Activated CD4-positive, alpha-beta memory T cell treated with anti-CD3 and anti-CD28 coated beads for 36 hours (primary cell): ENCODE measurements at places on chromosomes 5 and 9. TPM values are rescaled to one million over a fixed set of nuclear protein-coding genes. Genes with fewer than 3 reads are reported as not detected.

- no peaks in the 10 kb centered on the region for H3K4me1 ChIP-seq
- no peak for DNase-seq
- no peaks in the 10 kb centered on the region for H3K36me3 ChIP-seq
- no peak overlapping the region for H3K4me3 ChIP-seq
- H3K27me3 ChIP-seq, result no peaks in the 10 kb centered on the region
- H3K27ac ChIP-seq, result no peak overlapping the region
Observed at GRCh38 chr5:53173083-53173482, 63.5 kb upstream of the MOCS2 start.

DNA sequence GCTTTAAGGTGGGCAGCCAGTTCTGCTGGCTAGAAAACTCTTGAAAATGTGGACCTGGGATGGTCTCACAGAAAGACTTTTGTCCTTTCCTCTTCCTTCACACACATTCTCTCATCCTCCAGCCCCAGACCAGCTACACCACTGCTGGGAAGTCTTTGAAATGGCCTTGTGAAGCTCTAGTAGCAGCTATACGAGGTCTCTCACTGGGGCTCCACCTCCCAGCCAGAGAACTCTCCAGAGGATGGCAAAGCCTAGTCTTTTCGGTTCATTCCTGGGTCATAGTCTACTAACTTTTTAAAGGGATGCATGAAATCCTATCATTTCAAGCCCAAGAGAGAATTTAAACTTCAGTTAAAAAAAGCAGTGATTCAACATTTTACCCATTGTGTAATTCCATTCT is 133.9 kb upstream of the ERCC6L2 start:
- no peak for DNase-seq
- H3K36me3 ChIP-seq, result no peaks in the 10 kb centered on the region
- no peak overlapping the region for H3K27ac ChIP-seq
- H3K4me3 ChIP-seq, result no peak overlapping the region
- no peaks in the 10 kb centered on the region for H3K27me3 ChIP-seq

DNA sequence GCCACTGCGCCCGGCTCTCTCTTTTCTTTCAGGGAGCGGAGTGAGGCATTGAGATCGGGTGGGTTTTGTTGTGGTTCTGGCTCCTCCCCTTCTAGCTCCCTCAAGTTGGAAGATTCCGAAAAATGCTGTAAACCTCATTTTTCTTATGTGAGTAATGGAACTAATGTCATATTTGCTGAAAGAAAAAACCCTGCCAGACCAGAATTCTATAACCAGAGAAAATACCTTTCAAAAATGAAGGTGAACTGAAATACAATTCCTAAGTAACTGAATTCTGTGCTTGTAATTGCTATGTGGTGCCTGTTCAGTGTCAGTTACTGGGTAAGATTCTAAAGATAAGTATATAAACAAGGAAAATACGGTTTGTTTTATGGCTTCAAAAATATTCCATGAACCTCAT is 30.9 kb upstream of the CDK20 start:
- H3K4me3 ChIP-seq, result no peak overlapping the region
- H3K36me3 ChIP-seq, result peaks cover 2% of the 10 kb centered on the region
- H3K27ac ChIP-seq, result no peak overlapping the region
- peaks cover 14% of the 10 kb centered on the region for H3K4me1 ChIP-seq

DNA sequence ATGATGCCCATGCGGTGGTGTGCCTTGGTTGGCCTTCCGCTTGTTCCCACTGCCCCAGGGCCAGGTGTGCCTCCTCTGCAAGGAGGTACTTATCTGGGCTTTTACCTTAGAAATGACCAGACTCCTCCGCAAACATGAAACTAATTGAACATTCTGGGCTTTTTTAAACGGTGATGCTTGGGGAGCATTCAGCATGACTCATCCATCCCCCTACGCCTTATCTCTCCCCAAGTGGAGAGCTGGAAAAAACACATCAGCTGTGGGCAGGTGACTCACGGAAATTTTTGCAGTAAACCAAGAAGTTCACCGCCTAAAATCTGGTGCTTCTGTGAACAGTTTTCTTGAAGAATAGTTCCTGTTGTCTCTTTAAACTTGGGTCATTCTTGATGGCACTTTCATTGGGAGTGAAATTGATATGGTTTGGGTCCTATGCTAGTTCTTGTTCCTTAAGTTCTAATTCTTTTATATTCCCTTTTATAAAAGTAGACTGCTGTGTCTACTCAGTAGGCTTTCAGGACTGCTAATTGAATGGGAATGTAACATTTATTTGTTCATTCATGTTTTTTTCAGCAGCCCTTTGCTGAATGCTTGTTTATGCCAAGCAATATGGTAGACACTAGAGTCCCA is 39.6 kb downstream of the SFXN1 start:
- peaks cover 84% of the 10 kb centered on the region for H3K36me3 ChIP-seq
- H3K27me3 ChIP-seq, result no peaks in the 10 kb centered on the region
- peak overlapping the region; percentile 53 for H3K4me3 ChIP-seq
- peaks cover 92% of the 10 kb centered on the region for H3K4me1 ChIP-seq
- DNase-seq, result peak; percentile 95

- H3K36me3 ChIP-seq, result no peaks in the 10 kb centered on the region
- no peak overlapping the region for H3K27ac ChIP-seq
- H3K4me3 ChIP-seq, result no peak overlapping the region
- H3K4me1 ChIP-seq, result no peaks in the 10 kb centered on the region
- no peak for DNase-seq
Observed at GRCh38 chr5:168916852-168917251, 337.7 kb upstream of the PANK3 start.

- H3K27me3 ChIP-seq, result no peaks in the 10 kb centered on the region
- H3K4me1 ChIP-seq, result peaks cover 3% of the 10 kb centered on the region
- no peak overlapping the region for H3K27ac ChIP-seq
- no peak for DNase-seq
Observed at GRCh38 chr9:129340427-129341170, 162.5 kb upstream of the IER5L start.

GRCh38 chr5:37722236-37723161 is 117.3 kb downstream of the GDNF start:
- H3K4me1 ChIP-seq, result peaks cover 34% of the 10 kb centered on the region
- peak; percentile 62 for DNase-seq
- H3K27me3 ChIP-seq, result peaks cover 6% of the 10 kb centered on the region
- H3K36me3 ChIP-seq, result peaks cover 34% of the 10 kb centered on the region

DNA sequence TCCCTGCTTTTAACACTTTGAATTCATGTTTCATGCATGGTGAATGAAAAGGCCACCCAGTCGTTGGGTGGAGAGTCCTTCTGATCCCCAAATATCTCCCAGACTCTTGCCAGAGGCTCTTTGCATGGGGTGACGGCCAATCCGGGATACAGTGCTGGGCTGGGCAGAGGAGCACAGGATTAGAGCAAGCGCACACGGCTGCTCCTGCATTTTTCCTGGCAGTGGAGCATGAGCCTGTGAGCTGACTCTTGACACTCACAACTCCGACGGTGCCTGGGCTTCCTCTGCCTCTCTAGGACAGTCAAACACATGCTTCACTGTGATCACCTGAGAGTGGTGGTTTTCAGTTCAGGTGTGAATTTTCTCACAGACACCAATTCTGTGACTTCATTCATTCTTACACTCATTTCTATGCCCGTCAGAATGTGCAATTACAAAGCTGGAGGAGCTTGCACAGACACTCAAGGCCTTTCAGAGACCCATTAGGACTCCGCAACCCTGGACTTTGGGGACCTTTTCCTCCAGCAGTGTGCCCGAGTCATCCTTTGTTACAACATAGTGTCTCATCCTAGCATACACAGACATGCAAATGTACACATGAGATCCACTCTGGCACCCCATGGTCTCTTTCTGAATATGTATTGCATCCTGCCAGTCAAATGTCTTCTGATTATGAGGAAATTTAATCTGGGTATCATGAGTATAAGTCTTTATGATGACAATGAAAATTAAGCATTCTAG is 206.6 kb downstream of the ICE1 start:
- H3K27me3 ChIP-seq, result peaks cover 2% of the 10 kb centered on the region
- no peak overlapping the region for H3K4me3 ChIP-seq
- no peaks in the 10 kb centered on the region for H3K4me1 ChIP-seq
- no peak for DNase-seq
- no peaks in the 10 kb centered on the region for H3K36me3 ChIP-seq
- no peak overlapping the region for H3K27ac ChIP-seq

DNA sequence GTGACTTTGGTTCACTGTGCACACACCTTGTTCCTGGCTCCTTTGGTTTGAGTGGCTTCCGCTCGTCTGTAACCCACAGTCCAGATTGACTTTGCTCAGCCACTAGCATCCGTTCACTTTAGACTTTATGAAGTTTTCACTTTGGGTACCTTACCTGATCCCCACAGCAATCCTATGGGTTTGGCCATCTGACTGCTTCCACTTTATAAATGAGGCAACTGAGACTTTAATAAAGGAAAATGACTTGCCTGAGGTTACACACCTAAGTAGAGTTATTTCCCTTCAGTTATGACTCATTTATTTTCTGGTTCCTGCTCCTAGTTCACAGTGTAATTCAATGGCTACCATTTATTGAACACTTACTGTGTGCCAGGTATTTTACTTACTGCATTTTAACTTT is 94.2 kb upstream of the SAP30L start:
- no peaks in the 10 kb centered on the region for H3K27me3 ChIP-seq
- H3K4me1 ChIP-seq, result peaks cover 7% of the 10 kb centered on the region
- no peak for DNase-seq
- H3K4me3 ChIP-seq, result no peak overlapping the region

ANKRD18B gene
- 0.31 TPM for total RNA-seq
